AG08395 (cell line): ENCODE measurements at places on chromosomes 6 and 20.

GRCh38 chr6:155830531-155830930 is 374.9 kb upstream of the NOX3 start:
- no peak for DNase-seq

GRCh38 chr6:148217921-148218320 is 124.7 kb upstream of the SASH1 start:
- no peak for DNase-seq

DNA sequence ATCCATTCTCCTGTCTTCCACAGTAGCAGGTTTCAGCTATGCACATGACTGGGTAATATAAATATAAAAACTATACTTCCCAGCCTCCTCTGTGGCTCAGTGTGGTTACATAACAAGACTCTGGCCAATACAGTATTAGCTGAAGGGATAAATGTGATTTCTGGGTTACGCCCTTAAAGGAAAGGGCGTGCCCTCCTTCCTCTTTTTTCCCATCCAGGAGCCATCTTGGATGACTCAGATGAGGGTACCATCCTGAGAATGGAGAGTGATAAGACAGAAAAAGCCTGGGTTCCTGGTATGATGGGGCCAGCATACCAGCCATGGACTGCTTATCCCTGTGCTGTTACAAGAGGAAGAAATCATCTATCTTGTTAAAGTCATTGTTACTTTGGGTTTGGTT is 123.3 kb downstream of the NFATC2 start:
- DNase-seq, result no peak

DNA sequence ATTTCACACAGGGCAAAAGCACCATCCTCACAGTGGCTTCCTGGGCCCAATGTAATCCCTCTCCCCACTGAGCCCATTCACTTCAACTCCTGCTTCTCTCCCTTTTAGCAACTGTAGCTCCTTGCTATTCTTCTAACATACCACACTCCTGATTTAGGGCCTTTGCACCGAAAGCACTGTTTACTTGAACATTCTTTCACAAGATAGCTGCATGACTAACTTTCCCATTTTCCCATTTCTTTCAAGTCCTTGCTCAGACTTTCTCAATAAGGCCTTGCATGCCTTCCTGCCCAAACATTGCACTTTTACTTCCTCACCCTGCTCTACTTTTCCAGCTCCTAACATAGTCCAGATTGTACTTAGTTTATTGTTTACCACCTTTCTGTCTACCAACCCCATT is 73.0 kb downstream of the SHPRH start:
- peak; percentile 8 for DNase-seq

- DNase-seq, result no peak
These were observed 7.5 kb downstream of the YTHDF1 start for GRCh38 chr20:63208346-63208909.
